Sigmoid colon (tissue), 7 donors: ENCODE measurements at places on chromosomes 6 and 20. TPM values are rescaled to one million over a fixed set of nuclear protein-coding genes. Genes with fewer than 3 reads are reported as not detected.
A peak's percentile ranks its signal among the peaks of the same experiment; 100 is the strongest.

GRCh38 chr20:13749811-13750210 is 34.9 kb downstream of the ESF1 start:
- no peak for DNase-seq

DNA sequence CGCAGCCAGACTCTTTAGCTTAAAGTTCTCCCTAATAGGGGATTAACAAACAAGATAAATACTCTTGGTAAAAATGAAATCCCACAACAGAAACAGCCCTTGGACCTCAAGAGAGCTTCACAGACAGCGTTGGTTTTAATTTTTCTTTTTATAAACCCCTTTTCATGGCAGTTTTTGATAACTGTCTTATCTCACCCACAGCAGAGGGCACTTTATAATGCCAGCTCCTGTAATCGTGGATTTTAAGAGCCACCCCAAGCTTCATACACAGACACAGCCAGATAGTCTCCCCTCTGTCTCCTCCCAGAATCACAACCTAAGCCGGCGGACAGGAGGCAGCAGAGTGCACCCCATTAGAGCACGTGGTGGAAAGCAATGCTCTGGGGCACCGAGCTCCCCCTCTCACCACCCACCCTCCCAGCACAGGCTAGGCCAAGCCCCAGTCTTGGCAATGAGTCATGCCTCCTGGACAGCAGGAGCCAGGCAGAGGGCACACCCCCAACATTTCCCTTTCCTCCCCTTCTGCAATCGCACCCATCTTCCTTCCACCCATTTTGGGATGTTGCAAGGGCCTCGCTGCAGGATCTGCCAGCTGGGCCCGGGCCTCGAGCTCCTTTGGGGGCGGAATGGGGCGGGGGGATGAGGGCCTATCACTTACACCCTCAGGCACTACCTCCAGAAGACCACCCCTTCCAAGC is 2.4 kb downstream of the JAG1 start:
- DNase-seq: peak; percentile 97

DNA sequence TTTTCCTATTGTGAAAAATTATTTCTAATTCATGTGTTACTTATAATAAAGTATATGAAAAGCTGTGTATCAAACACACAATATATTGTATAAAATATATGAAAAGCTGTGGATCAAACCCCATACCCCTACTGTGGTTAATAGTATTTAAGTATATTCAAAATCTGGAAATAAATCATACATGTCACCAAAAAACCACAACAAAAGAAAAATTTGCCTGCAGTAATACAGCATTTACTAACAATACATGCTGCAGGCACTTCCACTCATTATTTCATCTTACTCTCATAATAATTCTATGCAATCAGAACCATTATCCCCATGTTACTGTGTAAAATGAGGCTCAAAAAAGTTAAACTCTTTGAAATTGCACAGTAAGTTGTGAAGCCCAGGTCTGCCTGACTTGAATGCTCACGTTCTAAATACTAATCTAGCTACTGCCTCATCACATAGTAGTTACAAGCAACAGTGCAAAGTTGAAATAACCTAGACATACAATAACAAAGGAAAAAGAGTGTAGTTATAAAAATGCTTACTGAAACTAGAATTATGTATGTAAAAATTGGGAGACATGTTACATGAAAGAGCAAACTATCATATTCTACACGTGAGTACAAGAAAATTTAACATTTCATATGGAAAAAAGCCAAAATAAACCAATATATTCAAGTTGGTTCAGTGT is 61.7 kb downstream of the FAM217A start:
- DNase-seq: no peak

GRCh38 chr6:101545191-101545590 is 151.7 kb downstream of the GRIK2 start:
- no peak for DNase-seq

DNA sequence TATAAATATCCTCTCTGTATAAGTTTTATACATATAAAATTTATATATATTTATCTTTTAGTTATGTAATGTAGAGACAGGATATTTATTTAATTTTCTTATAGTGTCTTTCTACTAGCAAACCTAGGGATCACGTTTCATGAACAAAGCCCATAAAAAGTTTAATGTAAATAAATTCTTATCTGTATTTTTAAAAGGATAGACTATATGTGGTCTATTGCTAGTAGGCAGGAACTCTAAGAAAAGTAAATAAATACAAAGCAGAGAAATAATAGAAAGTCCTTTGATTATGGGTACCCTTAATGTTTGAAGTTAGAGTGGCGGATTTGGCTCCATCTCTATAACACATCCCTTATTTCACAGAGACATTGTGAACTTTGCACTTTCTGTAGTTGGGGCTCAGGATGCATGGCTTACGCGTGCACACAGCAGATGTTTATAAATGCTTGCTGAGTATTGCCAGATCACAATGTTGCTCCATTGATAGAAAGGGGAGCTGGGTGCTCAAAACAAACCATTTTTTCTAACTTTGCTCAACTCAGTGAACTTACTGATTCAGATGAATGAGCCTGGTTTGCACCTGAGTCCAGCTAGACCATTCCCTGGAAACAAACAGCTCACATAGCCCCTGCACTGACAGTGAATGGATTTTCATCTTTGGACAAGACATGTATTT is 179.1 kb downstream of the SYNE1 start:
- no peak for DNase-seq

DNA sequence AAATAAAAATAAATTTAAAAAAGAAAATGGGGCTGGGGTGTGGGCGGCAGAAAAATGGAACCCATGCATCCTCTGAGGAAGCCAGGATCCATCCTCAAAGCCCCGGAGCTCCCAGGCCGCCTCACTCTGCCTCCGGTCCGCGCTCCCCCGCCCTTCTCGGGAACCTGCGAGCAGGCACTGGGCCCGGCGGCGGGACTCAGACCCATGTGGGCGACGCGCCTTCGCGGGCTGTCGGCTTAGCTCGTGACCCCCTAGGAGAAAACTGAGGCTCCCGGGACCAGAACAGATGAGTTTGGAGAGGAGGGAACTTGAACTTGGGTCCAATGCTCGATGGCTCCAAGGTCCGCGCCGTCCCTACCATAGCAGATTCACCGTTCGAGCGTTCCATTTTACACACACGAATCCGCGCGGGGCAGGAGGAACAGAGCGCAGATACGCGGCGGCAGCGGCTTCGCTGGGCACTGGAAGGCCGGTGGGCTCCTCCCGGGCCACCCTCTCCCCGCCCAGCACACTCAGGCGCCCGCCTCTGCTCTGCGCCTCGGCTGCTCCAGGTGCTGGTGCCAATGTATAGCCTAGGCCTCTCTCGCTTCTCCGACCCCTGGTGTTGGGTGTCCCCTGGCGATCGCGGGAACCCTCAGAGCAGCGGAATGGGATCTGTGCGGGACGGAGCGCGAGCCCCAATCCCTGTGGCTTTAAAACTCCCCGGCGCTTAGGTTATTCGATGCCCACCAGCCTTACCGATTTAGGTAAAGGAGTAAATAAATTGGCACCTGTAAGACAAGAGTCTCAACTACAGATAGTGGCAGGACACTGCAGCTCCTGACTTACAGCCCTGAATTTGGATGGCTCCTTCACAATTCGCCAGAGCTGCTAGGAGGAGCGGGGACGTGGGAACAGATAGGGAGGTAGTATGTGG is 39.2 kb downstream of the DPPA5 start:
- no peak for DNase-seq

- peak; percentile 50 for DNase-seq
Observed at GRCh38 chr6:1635305-1636010, 25.7 kb downstream of the FOXC1 start.

The SDC4 gene
- 23.6 TPM for polyA plus RNA-seq

The HMGCLL1 gene
- not detected for polyA plus RNA-seq

The AAR2 gene
- polyA plus RNA-seq: 15.3 TPM

DNA sequence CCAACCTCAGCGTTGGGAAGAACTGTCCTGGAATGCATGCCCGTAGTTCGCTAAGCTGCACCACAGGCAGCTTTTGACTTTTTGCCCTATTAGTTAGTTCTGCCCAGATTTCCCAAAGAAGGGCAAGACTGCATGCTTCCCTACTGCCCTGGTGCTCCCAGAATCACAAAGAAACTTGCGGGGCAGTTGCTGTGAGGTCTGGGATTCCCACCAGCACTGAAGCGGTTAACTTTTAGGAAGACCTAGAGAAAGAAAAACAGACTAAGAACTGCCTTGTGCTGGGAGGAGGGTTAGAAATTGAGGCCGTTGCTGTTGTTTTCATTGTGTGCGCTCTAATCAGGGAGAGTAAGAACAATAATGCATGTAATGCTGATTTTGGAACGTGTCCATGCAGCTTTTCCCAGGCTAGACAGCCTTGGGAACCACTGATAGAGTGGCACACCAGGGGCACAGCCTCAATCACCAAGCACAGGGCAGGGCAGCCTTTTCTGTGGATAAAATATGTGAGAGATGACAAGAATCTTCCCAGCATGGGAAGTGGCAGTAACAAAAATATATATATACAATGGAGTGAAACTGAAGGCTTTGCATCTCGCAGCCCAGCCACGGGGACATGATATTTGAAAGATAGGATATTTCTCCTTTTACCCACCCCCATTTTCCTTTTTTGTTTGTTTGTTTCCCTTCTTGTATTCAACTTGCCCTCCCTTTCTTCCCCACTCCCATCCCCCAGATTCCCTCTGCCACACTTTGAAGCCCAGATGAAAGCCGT is 137.7 kb upstream of the HEY2 start:
- DNase-seq: no peak

- no peak for DNase-seq
Observed at GRCh38 chr6:166207284-166207561, 39.6 kb upstream of the TBXT start.
